Fibroblast of skin of abdomen (primary cell): ENCODE measurements at places on chromosomes 1 and 21.

- no peak for DNase-seq
Measured at GRCh38 chr1:237998581-237998980, 107.9 kb upstream of the ZP4 start.

DNA sequence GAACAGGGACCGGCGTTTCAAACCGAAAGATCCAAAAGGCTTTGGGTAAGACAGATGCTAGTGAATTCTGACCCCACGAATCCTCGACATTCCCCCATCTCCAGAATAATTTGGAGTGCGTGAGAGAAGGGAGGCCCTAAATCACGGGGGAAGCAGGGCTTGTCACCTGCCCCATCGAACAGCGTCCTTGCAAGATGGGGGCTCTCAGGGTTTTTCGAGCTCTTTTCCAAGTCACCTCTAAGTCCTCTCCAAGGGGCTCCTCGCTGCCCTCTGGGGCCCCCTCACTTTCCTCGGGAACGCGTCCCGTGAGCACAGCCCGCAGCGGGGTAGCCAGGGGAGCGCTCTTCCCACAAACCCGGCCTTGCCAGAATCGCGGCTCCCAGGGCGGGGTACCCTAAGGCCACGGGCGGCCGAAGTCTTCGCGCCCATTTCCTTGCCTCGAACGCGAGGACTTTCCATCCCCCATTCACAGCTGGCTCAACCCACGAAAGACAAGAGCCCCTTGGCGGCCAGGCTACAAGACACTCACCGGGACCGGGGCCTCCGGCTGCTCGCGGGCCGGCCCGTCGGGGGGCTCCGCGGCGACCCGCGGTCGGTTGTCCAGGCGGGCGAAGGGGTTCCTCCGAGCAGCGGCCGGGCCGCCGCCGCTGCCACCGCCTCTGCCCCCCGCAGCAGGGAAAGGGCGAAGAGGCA lies 546 bp downstream of the DONSON start:
- peak; percentile 37 for DNase-seq

DNA sequence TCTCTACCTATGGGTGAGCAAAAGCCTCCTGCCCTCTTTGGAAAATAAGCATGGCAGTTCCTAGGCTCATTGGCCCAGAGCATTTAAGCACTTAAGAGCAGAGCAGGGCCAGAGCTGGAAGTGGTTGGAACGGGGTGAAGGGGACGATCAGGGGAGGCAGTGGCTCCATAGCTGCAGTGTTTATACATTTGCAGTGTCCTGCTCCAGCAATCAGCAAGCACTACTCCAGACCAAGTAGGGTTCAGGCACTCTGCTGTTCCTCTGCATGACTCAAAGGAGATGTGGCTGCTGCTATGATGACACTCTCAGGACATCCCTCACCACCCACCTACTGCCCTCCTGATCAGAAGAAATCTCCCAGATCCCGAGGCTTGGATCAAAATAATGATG lies 55.0 kb downstream of the TRABD2B start:
- DNase-seq = no peak

DNA sequence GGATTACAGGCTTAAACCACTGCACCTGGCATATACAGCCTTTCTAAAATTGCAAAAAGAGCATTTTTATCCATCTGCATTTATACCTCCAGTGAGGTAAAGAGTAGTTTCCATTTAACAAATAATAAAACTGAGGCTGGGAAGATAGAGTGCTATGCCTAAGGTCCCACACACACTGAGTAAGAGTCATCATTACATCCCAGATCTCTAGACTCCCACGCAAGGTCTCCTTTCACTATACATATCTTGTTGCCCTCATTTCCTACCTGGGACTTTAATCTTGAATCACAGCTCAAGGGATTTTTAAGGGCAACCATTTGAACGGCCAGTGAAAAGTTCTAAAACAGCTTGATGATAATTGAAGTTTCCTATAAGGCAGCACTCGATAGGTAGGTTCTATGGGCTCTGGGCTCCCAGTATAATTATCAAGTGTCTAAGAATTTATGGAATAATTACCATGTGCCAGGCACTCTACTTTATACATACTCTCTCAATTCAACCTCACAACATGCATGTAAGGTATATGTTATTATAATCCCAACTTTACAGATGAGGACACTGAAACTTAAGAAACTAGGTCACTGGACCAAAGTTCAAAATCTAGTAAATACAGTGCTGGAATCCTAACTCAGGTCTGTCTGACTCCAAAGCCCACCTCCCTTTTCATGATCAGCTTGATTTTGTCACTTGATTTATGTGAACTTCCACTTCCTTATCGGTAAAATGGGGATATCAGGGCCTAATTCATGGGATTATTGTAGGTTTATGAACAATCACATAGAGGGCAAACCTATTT lies 23.3 kb upstream of the EPS15 start:
- no peak for DNase-seq

DNA sequence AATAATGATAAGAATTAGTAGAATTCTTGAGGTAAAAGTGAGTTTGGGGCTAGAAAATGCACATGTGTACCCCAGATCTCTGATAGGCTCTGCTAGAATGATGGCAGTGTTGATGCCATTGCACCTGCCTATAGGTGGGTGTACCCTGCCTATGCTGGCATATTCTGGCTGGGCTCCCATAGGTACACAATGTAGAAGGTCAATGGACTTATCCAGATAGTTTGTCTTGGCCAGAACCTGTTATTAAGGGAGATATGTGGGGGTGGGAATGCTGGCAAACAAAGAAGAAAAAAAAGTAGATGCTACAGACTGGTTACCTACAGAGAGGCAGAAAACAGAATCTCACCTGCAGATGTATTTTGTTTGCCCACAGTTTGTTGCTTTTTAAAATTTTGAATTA lies 14.1 kb upstream of the KLHDC8A start:
- DNase-seq = no peak

- DNase-seq = peak; percentile 56
Measured at GRCh38 chr21:43611598-43612369, 47.5 kb downstream of the HSF2BP start.

- no peak for DNase-seq
Measured at GRCh38 chr1:53182716-53183094, 13.9 kb upstream of the CPT2 start.

DNA sequence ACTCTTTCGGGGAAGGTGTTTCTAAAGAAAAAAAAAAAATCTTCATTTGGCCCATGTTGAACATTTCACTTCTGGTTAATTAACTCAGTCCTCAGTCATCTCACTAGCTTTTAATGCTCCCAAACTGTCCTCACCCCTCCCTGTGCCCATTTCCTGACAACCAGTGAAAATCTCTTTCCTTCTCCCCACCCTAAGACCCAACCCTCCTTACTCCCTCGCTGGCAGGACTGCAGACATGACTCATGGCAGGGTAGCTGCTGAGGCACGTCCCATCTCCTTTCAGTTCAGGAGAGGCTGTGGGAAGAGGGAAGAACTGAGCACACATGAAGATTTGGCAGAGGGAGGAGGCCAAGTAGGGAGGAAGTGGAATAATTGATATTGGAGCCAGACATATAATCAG lies 12.6 kb downstream of the PKP1 start:
- DNase-seq = peak; percentile 78
